Effector CD4-positive, alpha-beta T cell (primary cell): ENCODE measurements at places on chromosomes 1 and 21.

- no peak for DNase-seq
These were observed 125.6 kb upstream of the LMO4 start for GRCh38 chr1:87202922-87203655.

DNA sequence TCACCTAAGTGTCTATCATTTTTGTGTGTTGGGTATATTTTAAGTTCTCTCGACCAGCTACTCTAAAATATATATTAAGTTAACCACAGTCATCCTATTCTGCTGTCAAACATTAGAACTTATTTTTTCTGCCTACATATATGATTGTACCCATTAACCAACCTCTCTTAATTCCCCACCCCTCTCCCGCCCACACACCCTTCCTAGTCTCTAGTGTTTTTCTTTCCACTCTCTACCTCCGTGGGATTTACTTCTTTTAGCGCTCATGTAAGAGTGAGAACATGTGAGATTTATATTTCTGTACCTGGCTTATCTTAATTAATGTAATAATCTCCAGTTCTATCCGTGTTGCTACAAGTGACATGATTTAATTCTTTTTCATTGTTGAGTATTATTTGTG, 26.6 kb downstream of the KCNK2 start:
- DNase-seq = no peak

- DNase-seq = no peak
These were observed 91.5 kb downstream of the TIAM1 start for GRCh38 chr21:31252611-31253010.

- DNase-seq = no peak
These were observed 102.6 kb upstream of the ATP1A1 start for GRCh38 chr1:116270316-116271057.

- no peak for DNase-seq
These were observed 181.4 kb downstream of the CLIC6 start for GRCh38 chr21:34850166-34850690.

DNA sequence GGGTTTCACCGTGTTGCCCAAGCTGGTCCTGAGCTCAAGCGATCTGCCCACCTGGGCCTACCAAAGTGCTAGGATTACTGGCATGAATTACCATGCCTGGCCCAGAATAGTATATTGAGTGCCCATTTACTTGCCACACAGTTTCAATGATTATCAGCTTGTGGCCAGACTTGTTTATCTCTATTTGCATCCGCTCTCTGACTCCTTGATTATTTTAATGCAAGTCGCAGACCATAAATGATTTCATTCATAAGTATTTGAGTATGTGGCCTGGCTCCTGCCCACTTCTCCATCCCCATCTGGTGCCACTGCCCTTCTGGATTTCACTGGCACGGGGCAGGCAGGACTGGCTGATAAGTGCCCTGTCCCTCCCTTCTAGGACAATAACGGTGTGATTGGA, 18.2 kb upstream of the TRNAU1AP start:
- no peak for DNase-seq

DNA sequence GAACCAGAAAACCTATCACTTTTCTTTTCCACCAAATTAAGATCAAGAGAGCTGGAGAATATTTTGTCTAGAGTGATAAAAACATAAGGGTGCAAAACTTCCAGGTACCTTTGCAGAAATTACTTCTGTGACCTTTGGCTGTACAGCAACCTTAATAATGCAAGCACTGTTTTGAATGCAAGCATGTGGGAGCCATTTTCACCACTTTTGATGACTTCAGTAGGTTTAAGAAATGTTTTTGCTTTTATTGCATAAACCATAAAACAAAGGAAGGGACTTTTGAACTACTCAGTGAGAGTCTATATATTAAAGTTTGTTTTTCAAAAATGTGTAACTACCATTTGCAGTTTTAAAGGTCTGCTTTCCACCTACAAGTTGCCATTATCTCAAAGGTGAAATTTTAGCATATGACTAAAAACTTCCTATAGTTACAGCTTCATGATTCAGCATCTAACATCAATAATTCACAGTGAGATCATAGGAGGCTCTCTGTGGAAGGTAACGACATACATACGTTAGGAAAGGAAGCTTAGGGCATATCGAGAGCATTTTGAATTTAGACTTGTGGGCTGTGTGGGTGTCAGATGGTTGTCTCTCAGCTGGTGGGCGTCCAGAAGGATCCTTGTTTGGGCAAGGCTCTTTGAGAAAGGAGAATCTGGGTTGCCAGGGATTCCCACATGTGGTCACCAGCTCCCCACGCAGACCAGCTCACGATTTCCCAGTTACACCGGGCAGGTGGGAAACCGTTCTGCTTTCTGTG, 1.1 kb upstream of the GADD45A start:
- no peak for DNase-seq

GRCh38 chr1:3650248-3651025, 534 bp upstream of the WRAP73 start:
- DNase-seq = no peak

DNA sequence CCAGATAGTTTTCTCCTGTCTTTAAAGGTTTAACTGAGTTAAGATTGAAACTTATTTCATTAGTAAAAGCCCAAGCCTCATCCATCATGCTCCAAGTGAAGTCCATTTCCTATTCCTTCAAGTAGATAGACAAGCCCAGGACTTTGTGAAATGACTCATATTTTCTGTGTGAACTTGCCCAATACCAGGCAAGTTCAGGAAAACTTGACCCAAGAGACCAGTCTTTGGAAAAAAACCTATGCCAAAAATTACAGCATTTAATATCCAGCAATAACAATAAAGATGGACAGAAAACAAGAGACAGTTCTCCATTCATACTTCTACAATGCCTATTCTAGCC, 405 bp upstream of the RAB29 start:
- DNase-seq = no peak

DNA sequence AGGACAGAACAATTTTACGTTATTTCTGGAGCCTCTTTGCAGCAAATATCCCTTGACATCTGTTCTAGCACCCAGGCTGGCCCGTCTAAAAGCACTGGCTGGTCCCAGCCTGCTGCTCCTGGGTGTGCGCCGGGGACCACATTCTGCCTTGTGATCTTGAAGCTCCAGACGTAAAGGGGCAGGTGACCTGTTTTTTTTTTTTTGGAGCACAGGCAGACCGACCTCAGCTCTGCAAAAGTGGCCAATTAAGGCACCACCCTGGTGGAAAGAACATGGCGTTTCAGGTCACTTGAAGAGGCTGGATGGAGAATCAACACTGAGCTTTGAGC, 13.8 kb upstream of the CAMTA1 start:
- DNase-seq = no peak

DNA sequence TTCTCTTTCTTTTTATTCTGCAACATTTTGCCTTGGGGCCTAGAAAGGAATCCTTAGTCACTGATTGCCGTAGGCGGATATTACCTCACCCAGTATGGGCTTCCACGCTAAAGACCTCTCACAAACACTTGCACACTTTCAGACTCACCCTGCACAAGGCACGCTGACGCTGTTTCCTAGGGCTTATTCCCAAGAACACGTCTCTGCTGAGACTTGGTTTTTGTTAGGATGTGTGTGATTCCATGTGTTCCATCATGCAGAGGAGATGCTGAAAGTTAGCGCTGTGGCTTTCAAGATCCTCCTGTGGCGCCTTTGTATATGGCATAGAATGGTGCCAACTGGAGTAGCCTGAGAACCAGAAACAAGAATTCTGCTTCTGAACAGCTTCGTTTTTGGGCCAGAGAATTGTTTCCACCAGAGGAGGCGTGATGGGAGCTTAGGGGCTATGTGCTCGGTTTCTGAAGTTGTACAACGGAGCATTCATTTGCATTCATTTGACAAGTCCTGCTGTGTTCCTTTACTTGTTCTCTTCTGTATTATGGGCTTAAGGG, 297.0 kb downstream of the DISC1 start:
- no peak for DNase-seq

GRCh38 chr1:181013144-181013543, 9.5 kb downstream of the STX6 start:
- DNase-seq = no peak

DNA sequence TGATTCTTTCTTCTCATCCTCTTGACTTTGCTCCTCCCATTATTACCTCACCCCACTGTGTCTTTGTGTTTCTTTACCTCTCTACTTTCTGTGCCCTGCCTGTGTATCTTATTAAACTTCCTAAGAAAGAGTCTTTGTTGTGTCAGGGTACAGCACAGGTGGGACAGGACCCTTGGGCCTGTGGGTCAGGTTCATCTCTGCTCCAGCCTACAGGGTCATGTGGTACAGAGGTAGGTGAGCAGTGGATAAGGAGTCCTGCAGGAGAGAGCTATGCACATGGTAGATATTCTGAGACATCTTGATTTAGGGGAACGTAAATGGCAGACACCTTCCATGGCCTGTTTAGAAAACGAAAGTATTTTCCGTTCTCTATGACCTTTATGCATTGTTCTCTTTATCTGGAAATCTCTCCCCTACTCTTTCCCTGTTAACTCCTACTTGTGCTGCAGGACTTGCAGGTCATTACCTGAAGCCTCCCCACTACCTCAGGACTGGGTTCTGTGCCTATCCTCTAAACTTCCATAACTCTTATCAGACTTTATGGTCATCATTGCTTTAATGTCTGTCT, 9.9 kb downstream of the GIPC2 start:
- DNase-seq = no peak

- no peak for DNase-seq
These were observed 12.2 kb downstream of the RHBDL2 start for GRCh38 chr1:38929476-38929875.

DNA sequence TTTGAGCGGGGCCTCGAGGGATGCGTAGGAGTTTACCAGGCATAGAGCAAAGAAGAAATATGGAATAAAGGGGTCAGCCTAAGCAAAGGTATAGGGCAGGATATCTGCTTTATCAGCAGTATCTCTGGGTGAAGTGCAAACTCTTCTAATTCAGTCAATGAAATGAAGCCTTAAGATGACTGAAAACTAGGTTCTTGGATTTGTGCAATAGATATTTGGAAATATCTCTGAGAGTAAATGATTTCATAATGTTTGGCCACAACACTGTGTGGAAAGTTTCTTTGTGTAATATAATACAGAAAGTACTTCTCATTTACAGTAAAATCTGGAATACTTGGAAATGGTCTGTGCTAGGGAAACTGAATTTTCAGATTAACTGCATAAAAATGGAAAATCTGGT, 26.1 kb downstream of the KCNJ15 start:
- no peak for DNase-seq

DNA sequence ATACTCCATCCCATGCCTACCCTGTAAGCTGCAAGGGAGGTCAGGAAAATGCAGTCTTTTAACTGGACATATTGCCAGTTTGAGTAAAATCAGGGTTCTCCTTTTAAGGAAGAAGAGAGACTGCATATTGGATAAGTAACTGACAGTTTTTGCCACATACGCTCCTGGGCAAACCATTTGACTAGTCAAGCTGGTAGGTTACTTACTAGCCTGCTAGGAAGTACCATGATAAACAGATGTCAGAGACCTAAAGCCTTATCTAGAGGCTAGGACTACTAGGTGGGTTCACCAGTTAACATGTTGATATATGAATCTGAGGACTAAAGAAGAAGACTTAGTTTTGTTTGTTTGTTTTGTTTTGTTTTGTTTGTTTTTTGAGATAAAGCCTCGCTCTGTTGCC, 33.5 kb downstream of the EEIG2 start:
- no peak for DNase-seq

DNA sequence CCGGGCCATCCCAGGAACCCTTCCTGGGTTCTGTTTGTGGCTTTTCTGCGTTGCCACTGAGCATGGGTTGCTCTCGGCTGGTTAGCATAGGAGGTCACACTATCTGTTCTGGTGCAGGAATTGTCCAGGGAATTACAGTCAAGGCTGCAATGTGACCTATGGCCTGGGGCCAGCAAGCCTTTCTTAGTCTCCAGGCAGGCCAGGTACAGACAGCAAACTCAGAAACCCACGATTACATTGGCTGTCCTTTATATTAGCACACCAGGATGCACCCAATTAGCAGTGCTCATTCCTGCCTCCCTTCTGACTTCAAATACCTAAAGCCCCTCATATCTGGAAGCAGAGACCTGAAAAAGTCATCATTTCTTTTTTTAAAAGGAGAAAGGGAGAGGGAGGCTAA, 55.2 kb downstream of the CD247 start:
- no peak for DNase-seq

DNA sequence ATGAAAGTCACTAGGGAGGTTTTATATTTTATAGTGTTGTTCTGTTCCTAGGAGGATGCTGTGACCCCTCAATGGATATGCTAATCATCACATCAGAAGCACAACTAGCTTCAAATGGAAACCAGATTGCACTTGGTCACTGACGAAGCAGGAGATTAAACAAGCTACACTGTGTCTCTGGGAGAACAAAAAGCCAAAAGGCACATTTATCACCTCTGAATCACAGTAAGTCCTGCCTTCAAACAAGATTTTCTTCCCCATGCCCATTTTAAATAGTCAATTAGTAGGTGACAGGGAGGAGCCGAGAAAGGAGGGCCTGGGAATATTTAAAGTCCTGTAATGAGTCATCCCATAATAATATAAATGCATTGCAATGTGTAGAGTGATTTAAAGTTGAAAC, 38.1 kb downstream of the RGS2 start:
- no peak for DNase-seq
